ENCODE measurements at places on chromosomes 5 and 9.

GRCh38 chr5:61334868-61335615 lies 3.0 kb downstream of the ZSWIM6 start:
- no peak for DNase-seq

- DNase-seq: no peak
Measured at GRCh38 chr9:130395810-130396435, 48.8 kb upstream of the ASS1 start.

DNA sequence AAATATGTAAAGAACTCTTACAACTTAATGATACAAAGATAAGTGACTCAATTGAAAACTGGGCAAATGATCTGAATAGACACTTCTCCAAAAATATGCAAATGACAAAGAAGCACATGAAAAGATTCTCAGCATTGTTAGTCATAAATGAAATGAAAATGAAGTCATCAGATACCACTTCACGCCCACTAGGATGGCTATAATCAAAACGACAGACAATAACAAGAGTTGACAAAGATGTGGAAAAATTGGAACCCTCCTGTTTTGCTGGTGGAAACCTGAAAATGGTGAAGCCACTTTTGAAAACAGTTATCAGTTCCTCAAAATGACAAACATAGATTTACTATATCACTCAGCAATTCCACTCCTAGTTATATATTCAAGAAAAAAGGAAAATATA lies 7.9 kb upstream of the SYK start:
- DNase-seq: no peak

GRCh38 chr5:136020383-136021015 lies 8.3 kb upstream of the TGFBI start:
- DNase-seq: no peak

GRCh38 chr9:134306636-134307600 lies 19.3 kb upstream of the RXRA start:
- no peak for DNase-seq

- no peak for DNase-seq
Measured at GRCh38 chr5:40932766-40933165, 23.5 kb downstream of the C7 start.

DNA sequence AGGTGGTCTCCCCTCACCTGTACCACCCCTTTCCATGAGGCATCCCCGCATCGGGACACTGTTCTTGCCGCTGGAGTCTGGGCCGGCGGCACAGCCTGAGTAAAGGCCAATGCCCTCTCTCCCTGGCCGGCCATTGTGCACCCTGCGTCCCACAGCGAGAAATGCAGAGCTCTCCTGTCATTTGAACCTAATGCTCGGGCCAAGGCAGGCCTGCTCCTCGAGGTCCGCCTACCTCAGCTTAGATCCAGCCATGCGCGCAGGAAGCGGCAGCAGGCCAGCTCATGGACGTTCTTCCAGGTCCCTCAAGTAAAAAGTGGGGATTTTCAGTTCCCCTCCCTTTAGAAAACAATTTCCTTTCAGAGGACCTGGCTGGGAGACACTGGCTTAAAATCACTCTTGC lies 135.0 kb downstream of the HSD17B3 start:
- no peak for DNase-seq

GRCh38 chr5:88734191-88734640 lies 148.8 kb downstream of the MEF2C start:
- DNase-seq: no peak

DNA sequence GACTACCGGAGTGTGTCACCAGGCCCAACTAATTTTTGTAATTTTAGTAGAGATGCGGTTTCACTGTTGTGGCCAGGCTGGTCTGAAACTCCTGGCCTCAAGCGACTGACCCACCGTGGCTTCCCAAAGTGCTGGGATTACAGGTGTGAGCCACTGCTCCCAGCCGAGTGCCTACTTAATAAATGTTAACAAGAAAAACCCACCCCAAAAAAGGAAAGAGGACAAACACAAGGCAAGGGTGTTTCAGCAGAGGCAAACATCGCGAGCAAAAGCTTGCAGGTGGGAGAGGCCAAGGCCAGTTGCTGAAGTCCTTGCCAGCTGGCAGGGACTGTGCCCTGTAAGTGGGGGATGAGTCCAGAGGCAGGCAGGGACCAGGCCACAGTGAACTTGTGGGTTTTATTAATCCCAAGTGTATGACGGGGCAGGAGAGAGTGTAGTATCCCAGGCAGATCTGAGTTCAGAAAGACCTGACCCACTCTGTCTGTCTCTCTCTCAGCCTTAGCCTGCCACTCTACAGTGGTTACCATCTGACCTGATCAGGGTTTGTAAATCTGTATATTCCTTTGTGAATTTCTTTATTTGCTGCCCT lies 6.4 kb upstream of the FPGS start:
- no peak for DNase-seq
